ENCODE measurements at places on chromosomes 7 and 10. TPM values are rescaled to one million over a fixed set of nuclear protein-coding genes. Genes with fewer than 3 reads are reported as not detected.
A peak's percentile ranks its signal among the peaks of the same experiment; 100 is the strongest.

Gene WNT8B
- not detected for total RNA-seq

Gene CPVL
- 20.3 TPM for total RNA-seq

Gene LRRC4
- 60.0 TPM for total RNA-seq

Gene KIFBP
- total RNA-seq, result 45.3 TPM

Gene HTR5A
- 0.20 TPM for total RNA-seq

Gene PRR15
- total RNA-seq, result not detected

Gene CPEB3
- total RNA-seq, result 8.0 TPM

GRCh38 chr7:47191876-47192291, 390.0 kb downstream of the TNS3 start:
- DNase-seq, result no peak

DNA sequence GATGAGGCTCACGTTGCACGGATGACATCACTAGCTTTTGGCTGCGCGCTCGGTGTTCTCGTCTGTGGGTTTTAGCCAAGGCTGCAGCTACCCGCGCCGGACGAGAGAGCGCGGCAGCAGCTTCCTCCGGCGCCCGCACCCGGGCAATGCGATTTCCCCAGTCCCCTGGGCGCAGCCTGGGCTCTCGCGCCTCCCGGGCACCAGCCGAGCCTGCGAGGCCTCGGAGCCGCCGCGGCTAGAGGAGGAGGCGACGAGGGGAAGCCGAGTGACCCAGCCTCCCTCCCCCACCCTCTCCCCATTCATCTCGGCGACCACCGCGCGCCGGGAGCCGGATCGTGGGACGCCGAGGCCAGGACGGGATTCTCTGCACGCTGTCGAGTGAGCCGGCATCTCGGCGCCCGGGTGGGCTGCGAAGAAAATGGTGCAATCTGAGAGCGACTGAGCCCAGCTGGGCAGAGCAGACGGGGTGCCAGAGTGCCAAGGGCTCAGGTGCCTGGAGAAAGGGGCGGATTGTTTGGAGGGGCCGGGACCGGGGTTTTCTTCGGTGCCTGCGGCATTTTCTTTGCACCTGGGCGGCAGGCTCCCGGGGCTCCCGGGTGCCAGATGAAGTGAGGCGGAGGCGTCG, 1.2 kb upstream of the TMEM178B start:
- DNase-seq, result peak; percentile 76

- DNase-seq, result no peak
Observed at GRCh38 chr10:58755677-58756076, 243.0 kb downstream of the BICC1 start.

DNA sequence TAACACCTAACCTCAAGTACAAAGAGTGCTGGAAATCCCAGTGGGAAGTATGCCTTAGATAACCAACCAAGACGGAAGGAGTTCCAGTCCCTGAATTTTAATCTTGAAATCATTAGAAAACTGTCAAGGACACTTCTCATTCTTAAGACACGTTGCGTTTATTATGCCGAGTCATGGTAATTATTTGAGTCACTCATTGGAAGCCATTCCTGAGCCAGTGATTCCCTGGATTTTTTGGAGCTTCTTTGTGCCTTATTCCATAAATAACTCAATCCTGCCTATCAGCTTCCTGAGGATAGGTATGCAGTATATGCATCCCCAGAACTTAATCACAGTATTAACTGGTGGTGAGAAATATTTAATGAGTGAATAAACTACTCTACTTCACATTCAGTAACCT, 77.4 kb downstream of the PPP1R17 start:
- DNase-seq, result no peak

GRCh38 chr10:6928586-6928985, 348.5 kb upstream of the PRKCQ start:
- no peak for DNase-seq

GRCh38 chr10:45227042-45227441, 88.4 kb downstream of the OR13A1 start:
- DNase-seq, result no peak

DNA sequence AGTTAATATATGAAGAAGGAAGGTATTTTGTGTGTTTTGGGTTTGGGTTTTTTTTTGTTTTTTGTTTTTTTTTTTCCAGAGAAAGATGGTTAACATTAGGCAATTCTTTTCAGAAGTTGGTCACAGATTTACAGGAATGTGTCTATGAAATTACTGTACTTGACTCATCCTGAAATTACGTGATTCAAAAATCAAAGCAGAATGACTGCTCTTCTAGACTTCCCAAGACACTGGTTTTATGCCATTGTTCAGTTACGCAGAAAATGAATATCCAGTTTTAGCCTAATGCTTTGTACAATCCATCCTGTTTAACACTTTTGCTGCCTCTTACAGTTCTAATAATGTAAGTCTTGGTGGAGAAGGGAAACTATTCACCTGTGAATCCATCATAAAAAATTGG, 39.7 kb upstream of the CELF2 start:
- DNase-seq, result no peak

DNA sequence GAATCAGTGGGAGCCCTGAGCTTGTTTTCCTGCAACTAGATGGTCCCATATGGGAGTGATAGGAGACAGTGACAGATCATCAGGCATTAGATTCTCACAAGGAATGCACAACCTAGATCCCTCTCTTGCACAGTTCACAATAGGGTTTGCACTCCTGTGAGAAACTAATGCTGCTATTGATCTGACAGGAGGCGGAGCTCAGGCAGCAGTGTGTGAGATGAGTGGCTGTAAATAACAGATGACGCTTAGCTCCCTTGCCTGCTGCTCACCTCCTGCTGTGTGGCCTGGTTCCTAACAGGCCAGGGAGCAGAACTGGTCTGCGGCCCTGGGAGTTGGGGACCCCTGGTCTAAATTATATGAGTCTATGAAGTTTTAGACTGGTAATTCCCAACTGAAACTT, 3.9 kb downstream of the MIOS start:
- no peak for DNase-seq

DNA sequence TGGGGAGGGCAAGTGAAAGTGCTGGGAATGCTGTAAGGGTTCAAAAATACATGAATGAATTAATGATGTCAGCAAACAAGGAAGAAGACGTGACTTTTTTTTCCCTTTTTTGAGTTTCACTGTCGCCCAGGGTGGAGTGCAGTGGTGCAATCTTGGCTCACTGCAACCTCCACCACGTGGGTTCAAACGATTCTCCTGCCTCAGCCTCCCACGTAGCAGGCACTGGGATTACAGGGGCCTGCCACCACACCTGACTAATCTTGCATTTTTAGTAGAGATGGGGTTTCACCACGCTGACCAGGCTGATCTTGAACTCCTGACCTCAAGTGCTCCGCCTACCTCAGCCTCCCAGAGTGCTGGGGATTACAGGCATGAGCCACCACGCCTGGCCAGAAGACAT, 30.0 kb downstream of the DENND10 start:
- no peak for DNase-seq

DNA sequence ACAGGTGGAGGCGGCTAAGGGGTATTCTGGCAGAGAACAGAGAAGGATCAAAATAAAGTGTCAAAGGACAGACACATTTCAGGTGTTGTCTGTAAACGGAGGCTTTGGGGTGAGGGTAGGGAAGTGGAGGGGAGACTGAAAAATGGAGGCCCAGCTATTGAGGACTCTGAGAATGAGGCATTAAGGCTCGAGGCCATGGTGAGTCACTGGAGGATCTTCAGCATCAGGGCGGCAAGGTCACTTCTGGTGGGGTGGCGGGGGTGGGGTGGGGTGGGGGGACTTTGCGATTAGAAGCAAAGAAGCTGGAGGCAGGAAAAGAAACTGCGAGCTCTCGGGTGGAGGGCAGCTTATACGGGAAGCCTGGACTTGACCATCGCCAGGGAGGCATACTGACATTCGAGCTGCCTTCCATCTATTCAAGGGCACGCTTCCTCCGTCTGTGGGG, 58.4 kb upstream of the PCGF5 start:
- no peak for DNase-seq

- DNase-seq, result no peak
Observed at GRCh38 chr7:141375442-141375841, 175.8 kb upstream of the AGK start.

DNA sequence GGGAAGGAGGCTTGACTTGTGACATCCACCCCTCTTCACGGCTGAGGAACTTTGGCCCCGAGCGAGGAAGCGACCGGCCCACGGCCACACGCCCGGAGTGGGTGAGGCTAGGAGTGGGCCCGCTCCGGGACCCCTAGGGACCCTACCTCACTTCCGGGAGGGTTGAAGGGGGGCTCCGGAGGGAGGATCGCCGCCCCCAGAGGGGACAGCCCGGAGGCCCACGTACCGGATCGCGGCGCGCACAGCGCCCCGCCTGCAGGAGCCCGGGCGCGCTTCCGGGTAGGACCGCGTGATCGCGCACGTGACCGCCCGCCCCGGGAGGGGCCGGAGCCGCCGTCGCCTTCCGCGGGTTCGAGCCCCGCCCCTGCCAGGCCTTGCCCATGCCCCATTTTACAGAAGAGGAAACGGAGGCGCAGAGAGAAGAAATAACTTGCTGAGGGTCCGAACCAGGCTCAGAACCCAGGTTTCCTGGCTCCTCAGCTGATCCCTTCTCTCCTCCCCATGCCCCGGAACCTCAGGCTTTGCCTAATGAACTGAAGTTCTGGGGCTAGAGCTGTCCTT, at the start of gene HPS1:
Gene HPS1, minus strand, starts transcription at position 275 of the 561 bp plus-strand sequence. CDS start 3,695 bp downstream, outside the sequence.
- peak; percentile 70 for DNase-seq

DNA sequence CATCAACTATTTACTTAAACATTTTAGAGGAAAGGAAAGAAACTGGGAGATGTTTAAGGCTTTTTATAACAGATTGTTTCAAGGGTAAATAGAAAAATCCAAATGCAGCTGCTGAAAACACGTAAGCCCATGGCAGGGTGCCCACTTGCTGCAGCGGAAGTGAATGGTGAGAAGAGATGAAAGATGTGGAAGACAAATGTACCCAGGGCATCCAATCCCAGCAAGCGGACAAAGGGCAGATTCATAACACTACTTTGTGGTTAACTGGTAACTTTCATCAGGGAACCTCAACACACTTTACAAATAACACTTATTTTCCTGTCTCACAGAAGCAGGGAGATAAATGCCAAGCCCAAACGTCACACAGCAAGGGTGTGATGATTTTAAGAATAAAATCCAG, 358.4 kb downstream of the KCNMA1 start:
- no peak for DNase-seq

GRCh38 chr10:70232859-70233108, 445 bp downstream of the PPA1 start:
- DNase-seq, result no peak

GRCh38 chr7:152436111-152436930, 518 bp upstream of the KMT2C start:
- peak; percentile 98 for DNase-seq

Measured in glutamatergic neuron (in vitro differentiated cells).